SK-N-SH treated with all-trans-retinoic acid at 6 μM for 48 hours (cell line): ENCODE measurements at places on chromosomes 4 and X.
A peak's percentile ranks its signal among the peaks of the same experiment; 100 is the strongest.

DNA sequence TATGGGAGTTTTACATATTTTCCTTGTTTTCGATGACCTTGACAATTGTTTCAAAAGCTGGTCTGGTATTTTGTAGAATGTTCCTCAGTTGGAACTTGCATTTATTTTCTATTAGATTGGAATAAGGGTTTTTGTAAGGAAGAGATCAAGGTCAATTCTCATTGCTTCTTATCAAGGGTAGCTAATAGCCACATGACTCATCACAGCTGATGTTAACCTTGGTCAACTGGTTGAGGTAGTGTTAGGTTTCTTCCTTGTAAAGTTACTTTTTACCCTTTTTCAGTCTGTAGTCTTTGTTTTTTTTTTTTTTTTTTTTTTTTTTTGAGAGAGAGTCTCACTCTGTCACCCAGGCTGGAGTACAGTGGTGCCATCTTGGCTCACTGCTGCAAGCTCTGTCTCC is 257.2 kb downstream of the SNCA start:
- ATAC-seq = no peak

DNA sequence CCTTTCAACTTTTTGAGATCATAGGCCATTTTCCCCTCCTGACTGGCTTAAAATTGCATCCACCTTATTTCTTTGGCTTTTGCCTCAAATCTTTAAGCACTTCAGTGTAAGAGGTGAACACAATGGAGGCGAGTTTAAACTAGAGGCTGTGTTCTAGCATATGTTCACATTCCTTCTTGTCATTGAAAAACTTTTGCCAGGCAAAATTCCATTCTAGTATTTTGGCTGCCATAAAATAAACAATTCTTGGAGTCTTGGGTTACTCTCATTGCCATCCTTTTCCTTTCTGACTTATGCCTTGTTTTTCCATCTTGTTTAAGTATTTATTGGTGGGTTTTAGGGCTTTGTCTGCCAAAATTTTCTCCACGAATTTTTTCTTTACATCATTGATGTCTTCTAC is 137.3 kb upstream of the ANXA10 start:
- no peak for ATAC-seq

- ATAC-seq = no peak
These were observed 112.6 kb downstream of the FRAS1 start for GRCh38 chr4:78169728-78170127.

- ATAC-seq = no peak
These were observed 54.0 kb upstream of the TRO start for GRCh38 chrX:54866609-54867008.

GRCh38 chrX:76434103-76434741 is 6.7 kb downstream of the MAGEE1 start:
- ATAC-seq = no peak

DNA sequence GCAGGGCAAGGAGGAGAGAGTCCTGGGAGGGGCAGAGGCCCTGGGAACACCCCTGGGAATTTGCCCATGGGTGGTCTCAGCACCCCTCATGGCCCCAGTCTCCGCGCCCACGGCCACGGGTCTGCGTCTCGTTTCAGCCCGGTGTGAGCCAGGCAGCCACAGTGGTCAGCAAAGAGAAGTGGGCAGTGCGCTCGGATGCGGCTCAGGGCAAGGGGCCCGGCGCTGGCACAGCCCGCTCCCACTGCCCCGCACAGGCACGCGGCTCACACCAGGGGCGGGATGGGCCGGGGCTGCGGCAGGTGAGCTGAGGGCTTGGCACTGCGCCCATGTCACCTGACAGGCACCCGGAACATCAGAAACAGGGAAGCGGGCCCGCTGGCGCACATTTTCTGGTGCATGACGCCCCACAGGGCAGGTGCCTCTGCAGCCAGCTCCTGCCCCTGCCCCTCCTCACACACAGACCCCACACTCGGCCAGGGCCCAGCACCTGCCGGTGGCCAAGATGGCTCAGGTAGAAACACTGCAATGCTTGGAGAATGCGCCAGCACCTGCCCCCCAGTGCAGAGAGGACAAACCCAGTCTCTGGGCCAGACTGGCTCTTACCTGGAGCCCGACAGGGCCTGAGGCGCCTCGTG is 41.9 kb upstream of the MXD4 start:
- no peak for ATAC-seq

DNA sequence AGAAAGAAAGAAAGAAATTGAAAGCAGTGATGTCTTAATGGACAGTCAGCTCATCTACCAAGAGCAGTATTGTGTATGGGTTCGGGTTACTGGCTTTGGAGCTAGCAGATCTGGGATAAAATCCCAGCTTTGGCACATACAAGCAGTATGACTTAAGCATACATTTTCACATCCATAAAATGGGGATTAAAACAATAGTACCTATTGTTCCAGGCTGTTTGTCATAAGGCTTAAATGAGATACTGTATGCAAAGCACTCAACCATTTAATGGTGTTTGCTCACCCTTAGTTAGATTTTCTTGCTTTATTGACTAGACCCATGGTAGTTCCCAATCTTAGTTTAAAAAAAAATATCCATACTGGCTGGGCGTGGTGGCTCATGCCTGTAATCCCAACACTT is 7.8 kb upstream of the TMEM164 start:
- no peak for ATAC-seq

DNA sequence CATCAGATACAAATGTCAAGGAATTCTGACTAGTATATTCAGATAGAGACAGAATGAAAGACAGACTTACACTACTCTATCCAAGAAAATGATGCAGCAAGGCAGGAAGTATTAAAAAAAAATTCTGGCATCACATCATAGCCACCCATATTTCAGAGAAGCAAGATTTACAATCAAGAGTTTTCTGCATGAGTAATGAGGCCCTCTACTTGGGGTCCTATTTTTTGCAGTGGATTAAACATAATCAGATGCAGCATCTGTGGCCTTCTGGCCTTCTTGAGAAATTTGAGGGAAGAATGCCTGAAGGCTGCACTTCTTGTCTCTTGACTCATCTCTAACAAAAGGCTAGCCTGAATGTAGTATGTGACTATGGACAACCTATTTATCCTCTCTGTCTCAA is 48.2 kb upstream of the SLIT2 start:
- ATAC-seq = peak; percentile 99

DNA sequence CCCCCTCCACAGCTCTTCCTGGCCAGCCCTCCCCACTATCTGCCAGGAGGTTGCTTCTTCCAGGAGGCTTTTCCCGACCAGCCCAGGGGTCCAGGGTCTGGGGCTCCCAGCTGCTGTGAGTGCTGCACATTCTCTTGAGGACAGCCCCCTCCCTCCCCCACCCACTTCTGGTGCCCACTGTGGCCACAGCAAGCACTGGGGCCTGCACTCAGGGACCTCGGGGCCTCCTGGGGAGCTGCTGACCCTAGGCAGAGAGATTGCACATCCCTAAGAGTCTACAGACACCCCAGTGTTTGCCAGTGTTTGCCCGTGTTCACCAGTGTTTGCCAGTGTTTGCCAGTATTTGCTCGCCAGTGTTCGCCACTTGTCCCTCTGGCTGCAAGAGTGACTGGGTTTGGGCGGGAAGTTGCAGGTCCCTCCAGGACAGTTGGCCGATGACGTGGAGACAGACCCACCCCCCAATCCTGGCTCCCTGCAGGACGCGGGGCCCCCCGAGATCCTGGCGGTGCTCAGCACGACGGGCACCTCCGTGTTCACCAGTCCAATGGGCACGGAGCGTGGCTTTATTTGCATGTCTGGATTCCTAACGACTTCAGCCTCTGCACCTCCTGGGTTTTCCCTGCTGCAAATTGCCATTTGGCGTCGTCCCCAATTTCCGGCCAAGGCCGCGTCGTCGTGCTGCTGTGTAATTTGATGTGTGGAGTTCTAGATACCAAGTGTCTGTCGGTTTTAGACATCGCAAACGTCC is 87.5 kb upstream of the NKX1-1 start:
- no peak for ATAC-seq

DNA sequence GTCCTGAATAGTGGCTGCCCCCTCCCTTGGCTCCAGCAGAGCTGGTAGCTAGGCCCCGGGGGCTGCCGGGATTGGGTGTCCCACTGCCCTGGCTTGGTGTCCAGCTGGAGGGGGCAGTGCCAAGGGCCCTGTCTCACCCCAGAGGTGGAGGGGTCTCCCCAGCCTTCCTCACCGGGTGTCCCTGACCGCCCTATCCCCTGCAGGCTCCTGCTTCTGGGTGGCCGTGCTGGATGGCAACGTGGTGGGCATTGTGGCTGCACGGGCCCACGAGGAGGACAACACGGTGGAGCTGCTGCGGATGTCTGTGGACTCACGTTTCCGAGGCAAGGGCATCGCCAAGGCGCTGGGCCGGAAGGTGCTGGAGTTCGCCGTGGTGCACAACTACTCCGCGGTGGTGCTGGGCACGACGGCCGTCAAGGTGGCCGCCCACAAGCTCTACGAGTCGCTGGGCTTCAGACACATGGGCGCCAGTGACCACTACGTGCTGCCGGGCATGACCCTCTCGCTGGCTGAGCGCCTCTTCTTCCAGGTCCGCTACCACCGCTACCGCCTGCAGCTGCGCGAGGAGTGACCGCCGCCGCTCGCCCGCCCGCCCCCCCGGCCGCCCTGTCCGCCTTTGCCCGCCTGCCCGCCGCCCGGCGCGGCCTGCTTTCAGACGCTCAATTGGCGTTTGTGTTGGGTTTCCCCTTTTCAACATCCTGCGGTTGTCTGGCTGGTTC is 4.6 kb downstream of the NAT8L start:
- no peak for ATAC-seq
